A172 (cell line): ENCODE measurements at places on chromosomes 1 and 21. TPM values are rescaled to one million over a fixed set of nuclear protein-coding genes. Genes with fewer than 3 reads are reported as not detected.

PROX1 gene
- total RNA-seq: 0.22 TPM in 1 of 2 replicates, not detected in the other

GRCh38 chr1:107198561-107198960 lies 57.7 kb downstream of the NTNG1 start:
- DNase-seq: no peak

NHLH2 gene
- total RNA-seq: 0.07 TPM in 1 of 2 replicates, not detected in the other

INSRR gene
- total RNA-seq: not detected in 2 replicates

AADACL3 gene
- total RNA-seq: not detected in 2 replicates

DNA sequence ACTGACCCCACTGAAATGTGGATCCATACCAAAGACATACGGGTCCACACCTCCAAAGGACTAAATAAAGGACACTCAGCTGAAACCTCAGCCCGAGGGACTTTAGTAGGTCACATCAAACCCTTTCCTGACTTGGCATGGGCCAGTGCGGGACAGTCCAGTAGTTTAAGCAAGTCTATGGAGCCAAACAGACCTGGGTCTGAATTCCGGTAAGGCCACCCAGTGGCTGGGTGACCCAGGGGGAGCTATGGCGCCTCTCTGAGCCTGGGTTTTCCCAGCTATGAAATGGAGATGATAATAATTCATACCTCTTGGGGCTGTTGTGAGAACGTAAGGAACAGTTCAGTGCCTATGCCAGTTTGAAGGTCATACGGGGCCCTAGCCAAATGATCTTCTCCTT lies 36.2 kb upstream of the ZBTB40 start:
- no peak for DNase-seq

GRCh38 chr1:31574749-31575368 lies 1.5 kb upstream of the TINAGL1 start:
- no peak for DNase-seq

GRCh38 chr1:172487550-172487949 lies 43.7 kb upstream of the PIGC start:
- DNase-seq: no peak

PTPN14 gene
- 42.8 and 46.0 TPM in 2 replicates for total RNA-seq

DNA sequence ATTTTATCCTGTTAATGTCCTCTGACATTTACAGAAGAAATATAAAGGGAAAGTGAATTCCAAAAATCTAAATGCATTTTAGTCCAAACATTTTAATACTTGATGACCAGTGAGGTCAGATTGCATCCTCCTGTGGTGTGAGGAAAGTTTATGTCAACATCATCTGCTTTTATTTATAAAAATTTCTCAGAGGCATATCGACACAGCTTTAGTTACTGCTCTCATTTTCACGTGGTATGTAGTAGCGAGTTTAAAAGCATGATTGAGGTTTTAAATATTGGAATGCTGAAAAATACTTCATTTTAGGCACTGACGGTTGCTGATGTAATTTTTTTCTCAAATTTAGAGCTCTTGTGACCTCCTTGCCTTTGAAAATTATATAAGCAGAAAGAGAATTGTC lies 234.8 kb downstream of the HMCN1 start:
- DNase-seq: no peak

GRCh38 chr1:36372617-36373016 lies 13.1 kb downstream of the STK40 start:
- DNase-seq: no peak

ANGPTL1 gene
- not detected in 2 replicates for total RNA-seq

CTTNBP2NL gene
- 9.4 and 11.2 TPM in 2 replicates for total RNA-seq

GBP1 gene
- total RNA-seq: 7.1 and 14.7 TPM in 2 replicates

RGS8 gene
- total RNA-seq: 0.29 TPM in 1 of 2 replicates, not detected in the other

GRCh38 chr1:61784726-61785125 lies 42.4 kb downstream of the PATJ start:
- no peak for DNase-seq

DNA sequence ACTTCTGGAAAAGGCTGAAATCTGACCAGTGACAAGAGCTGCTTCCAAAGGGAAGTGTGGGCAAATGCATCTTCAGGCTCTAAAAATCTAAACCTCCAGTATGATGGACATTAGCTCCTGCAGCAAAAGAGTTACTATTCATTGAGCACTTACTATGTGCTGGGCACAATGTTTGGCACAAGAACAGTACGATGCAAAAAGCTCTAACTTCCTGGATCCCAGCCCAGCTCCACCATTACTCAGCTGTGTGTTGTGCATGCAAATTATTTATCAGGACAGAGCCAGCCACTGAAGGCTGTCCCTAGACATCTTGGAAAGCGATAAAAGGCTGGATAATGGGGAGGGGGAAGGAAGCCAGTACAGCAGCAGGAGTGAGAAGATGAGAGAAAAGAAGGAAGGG lies 143.5 kb downstream of the ELAVL4 start:
- DNase-seq: no peak

EPHB2 gene
- total RNA-seq: 29.6 and 39.3 TPM in 2 replicates

DNA sequence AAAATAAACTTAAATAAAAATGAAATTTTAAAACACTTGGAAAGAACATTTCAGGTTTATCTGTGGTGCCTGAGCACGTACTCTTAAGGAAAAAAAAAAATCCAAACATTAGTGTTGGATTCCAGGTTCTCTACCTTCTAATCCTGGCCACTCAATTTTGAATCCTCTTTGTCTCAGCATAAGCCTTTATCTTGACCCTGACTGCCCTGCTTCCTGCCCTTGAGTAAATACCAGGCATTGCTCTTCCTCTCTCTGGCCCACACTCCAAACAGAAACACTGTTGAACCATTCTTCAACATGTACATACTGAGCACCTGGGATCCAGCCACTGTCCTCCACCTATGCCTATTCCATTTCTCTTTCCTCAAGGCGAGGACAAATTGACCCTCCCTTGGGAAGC lies 11.4 kb upstream of the VANGL1 start:
- DNase-seq: no peak

DNA sequence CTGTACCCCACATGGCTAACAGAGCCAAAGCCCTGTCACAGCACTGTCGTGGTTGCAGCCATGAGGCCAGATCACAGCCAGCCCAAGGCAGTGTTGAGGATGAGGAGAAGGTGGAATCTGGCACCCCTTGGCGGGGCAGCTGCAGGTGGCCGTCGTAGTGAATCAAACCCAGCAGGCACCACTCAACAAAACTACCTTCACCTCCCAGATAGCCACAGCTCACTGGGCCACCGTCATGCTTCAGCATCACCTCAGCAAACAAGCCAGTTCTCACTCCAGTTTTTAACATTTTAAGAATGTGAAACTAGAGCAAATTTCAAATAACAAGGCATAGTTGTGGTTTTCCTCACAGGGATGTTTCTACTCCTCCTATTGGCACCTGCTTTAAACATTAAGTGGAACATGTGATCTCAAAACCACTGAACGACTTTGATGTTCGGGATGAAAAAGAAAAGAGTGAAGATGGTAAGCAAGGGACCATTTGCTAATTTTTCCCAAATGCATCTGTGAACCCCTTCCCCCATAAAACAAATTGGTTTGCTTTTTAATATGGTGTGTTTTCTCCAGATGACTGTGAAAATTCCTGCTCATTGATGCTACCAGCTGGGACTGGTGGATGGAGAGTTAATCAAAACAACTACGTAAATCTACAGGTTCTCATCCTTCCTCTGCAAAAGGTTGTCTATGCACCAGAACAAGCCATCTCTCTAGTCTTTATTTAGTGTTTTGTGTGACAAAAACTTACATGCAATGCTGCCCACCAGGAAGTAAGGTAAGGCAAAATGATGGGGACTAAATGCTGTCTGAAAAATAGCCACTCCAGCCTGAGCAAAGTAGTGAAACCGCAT lies 45.5 kb downstream of the TOR1AIP2 start:
- DNase-seq: peak; percentile 57

DNA sequence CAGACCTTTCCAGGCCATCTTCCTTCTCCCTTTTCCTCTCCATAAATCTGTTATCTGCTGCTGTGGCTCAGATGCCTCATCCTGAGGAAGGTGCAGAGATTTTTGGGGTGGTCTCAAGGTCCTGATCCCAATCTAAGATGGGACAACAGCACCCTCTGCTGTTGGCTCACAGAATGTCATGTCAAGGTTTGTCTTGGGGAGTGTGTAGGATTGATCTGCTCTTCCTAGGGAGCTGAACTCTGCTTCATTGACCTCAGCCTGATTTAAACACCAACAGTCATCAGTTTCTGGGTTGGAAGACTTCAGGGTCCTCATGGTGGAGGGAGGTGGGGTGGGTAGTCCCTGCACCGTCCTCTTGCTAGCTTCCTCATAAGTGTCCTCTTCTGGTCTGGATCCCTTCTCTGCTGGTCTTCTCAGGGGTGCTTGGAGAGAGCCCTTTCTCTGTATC lies 62.8 kb upstream of the LAX1 start:
- DNase-seq: peak; percentile 51

AUNIP gene
- 4.8 and 4.9 TPM in 2 replicates for total RNA-seq

OPTC gene
- total RNA-seq: not detected in 2 replicates

SLC9C2 gene
- total RNA-seq: not detected in 2 replicates

SUCO gene
- 27.8 and 31.4 TPM in 2 replicates for total RNA-seq

CSMD2 gene
- total RNA-seq: 1.5 and 2.6 TPM in 2 replicates

GPR89B gene
- total RNA-seq: 24.6 and 35.0 TPM in 2 replicates

DNA sequence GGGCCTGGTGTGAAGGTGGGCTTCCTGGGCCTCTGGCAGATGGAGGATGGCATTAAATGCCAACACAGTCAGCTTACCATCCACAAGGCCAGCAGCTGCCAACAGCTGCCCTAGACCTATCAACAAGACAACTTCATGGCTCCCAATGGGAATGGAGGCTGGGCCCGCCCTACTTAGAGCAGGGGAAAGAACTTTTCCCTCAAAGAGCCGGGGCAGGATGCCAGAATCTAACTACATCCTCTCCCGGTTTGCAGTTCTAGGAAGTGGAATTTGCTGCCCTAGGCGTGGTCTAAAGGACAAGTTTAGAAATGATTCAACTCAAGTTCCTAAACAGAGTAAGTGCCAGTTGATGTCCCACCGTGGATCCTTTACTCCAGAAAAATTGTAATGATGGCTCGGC lies 13.1 kb downstream of the ICMT start:
- peak; percentile 66 for DNase-seq
